ENCODE measurements at places on chromosomes 1 and 21. TPM values are rescaled to one million over a fixed set of nuclear protein-coding genes. Genes with fewer than 3 reads are reported as not detected.

PEAR1 gene
- total RNA-seq: 62.6 TPM

RIIAD1 gene
- total RNA-seq: not detected

RGS16 gene
- total RNA-seq: 1.0 TPM

TNFRSF14 gene
- 86.1 TPM for total RNA-seq

AMY2B gene
- total RNA-seq: 5.1 TPM

ASTN1 gene
- total RNA-seq: not detected

UAP1 gene
- total RNA-seq: 67.0 TPM

TRAF3IP3 gene
- total RNA-seq: not detected

FALEC gene
- not detected for total RNA-seq

ANGPTL1 gene
- not detected for total RNA-seq

PTAFR gene
- total RNA-seq: not detected

FNBP1L gene
- total RNA-seq: 62.7 TPM

AMY1B gene
- total RNA-seq: not detected

RBM11 gene
- total RNA-seq: not detected

CYP4A11 gene
- not detected for total RNA-seq

LCE2B gene
- total RNA-seq: not detected

ZNF695 gene
- 2.3 TPM for total RNA-seq

UTS2 gene
- not detected for total RNA-seq

NUDT4B gene
- total RNA-seq: 46.7 TPM

LCE1F gene
- total RNA-seq: not detected

CACNA1S gene
- total RNA-seq: not detected

LENEP gene
- total RNA-seq: not detected

KRTAP21-2 gene
- not detected for total RNA-seq

UBL4B gene
- not detected for total RNA-seq

GREM2 gene
- total RNA-seq: not detected

ST6GALNAC3 gene
- 12.4 TPM for total RNA-seq

HSPA6 gene
- total RNA-seq: 0.06 TPM

MCOLN3 gene
- not detected for total RNA-seq

DCDC2B gene
- total RNA-seq: not detected

KANK4 gene
- not detected for total RNA-seq

OR2T11 gene
- total RNA-seq: not detected

SPRR3 gene
- not detected for total RNA-seq

TAS1R1 gene
- not detected for total RNA-seq

PGBD5 gene
- total RNA-seq: 0.12 TPM

ALX3 gene
- total RNA-seq: not detected

KAZN gene
- 6.9 TPM for total RNA-seq

PRR9 gene
- total RNA-seq: not detected

FAM72B gene
- 1.2 TPM for total RNA-seq
